ENCODE measurements at places on chromosomes 2 and 18. TPM values are rescaled to one million over a fixed set of nuclear protein-coding genes. Genes with fewer than 3 reads are reported as not detected.

GRCh38 chr18:58862851-58863538, 1.7 kb upstream of the ZNF532 start:
- DNase-seq = no peak

GRCh38 chr2:148654435-148654834, 9.9 kb downstream of the EPC2 start:
- no peak for DNase-seq

DNA sequence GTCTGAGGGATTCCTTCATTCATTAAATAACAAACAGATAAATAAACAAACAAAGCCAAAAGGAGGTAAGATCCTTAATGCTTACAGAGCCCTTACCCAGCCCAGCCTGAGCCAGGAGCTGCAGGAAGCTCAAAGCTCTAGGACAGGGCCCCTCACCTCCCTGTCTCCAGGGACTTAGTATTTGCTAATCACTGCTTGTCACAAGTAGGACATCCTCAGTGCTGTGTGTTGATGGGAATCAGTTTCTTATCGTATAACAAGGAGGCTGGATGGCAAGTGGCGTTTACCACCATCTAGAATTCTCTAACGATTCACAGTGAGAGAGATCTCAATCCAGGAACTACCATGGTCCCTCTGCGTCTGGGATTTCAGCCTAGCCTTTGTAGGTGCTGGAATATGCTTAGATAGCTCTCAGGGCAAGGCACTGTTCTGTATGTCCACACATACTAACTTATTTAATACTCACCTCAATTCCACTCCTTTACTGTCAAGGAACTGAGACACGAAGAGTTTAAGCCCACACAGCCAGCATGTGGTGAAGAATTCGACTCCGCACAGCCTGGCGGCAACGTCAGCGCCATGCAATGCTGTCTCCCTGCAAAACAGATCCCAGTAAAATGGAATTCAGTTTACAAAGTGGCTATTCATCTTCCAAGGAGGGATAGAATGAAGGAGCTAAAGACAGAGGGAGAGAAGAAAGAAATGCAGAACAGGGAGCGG, 164.8 kb downstream of the MYCN start:
- DNase-seq = no peak

DNA sequence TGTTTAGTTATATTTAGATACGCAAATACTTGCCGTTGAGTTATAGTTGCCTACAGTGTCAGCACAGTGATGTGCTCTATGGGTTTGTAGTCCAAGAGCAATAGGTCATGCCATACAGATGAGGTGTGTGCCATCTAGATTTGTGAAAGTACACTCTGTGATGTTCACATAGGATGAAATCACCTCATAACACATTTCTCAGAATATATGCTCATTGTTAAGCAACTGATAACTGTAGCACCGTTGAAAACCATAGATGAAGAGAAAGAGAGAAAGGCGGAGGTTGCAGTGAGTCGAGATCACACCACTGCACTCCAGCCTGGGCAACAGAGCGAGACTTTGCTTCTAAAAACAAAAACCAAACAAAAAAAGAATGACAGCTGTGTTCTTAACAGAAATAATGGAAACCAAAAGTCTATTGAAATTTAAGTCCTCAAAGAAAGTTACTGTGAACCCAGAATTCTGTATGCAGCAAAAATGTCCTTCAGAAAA, 9.5 kb downstream of the DGKD start:
- no peak for DNase-seq

DNA sequence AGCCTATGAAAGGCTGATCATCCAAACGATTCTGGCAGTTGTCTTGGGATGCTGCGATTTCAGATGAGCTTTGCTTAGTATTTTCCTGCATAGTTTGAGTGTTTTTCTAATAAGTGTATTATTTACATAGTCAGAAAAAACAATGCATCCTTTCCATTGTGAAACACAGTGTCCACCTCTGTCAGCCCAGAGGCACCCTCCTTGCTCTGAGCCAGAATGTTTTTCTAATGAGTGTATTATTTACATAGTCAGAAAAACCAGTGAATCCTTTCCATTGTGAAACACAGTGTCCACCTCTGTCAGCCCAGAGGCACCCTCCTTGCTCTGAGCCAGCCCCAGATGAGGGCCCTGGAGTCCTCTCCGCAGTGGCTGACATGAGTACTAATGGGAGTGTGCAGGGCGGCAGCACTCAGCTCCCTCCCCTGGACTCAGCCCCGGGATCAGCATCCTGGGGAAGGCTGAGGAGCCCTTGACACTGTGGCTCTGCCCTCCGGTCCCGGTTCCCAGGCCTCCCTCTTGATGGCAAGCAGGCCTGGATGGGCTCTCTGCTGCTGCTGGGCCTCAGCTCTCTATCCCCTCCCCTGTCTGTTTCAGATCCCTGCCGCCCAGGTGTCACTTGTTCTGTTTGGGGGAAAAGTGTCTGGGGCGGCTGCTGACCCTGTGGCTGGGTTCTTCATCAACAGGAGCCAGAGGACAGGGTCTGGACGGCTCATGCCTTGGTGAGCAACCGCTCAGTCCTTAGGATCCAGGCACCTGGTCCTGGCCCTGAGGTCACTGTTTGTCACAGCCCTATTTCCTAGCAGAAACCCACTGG, 5.9 kb downstream of the MFSD2B start:
- DNase-seq = no peak

DNA sequence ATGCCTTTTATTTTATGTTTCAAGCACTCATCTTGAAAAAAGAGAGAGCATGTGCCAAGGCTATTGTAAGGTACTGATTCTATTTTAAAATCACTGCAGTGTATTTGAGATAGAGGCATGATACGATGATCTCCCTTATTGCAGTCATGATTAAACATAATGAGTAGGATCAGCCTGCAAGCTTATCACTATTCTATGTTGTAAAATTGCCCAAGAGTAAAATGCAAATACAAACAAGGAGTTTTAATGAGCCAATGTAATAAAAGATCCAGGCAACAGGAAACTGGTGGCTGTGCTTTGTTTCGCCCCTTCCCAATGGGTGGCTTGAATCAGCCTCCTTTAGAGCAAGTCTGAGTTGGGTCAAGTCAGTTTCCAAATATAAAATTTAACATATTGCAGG, 116.4 kb upstream of the RBMS1 start:
- DNase-seq = no peak

DNA sequence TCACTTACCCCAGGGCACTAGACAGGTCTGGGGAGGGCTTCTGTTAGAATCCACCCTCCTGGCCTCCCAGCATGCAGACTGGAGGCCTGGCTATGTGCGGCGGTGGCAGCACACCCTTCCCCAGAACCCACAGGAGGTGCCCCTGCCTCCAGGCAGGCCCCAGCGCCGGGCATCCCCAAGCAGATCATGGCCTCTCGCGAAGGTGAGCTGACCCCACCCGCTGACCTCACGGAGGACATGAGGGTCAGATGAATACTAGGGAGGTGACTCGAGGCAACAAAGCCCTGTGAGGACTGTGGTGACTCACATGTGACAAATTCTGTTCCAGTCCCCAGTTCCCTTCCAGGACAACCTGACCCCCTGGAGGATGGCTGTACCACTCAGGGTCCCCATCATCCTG, 1.9 kb downstream of the MAB21L4 start:
- DNase-seq = no peak

DNA sequence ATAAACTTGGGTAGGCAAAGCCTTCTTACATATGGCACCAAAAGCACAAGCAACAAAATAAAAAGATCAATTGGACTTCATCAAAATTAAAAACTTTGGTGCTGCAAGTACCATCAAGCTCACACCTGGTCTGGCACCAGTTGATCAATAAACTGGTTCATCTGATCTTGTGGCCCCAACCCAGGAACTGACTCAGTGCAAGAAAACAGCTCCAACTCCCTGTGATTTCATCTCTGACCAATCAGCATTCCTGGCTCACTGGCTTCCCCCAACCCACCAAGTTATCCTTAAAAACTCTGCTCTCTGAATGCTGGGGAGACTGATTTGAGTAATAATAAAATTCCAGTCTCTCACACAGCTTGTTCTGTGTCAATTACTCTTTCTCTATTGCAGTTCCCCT, 8.4 kb downstream of the EPG5 start:
- DNase-seq = no peak

- no peak for DNase-seq
Measured at GRCh38 chr2:169259402-169259801, 102.9 kb downstream of the LRP2 start.

DNA sequence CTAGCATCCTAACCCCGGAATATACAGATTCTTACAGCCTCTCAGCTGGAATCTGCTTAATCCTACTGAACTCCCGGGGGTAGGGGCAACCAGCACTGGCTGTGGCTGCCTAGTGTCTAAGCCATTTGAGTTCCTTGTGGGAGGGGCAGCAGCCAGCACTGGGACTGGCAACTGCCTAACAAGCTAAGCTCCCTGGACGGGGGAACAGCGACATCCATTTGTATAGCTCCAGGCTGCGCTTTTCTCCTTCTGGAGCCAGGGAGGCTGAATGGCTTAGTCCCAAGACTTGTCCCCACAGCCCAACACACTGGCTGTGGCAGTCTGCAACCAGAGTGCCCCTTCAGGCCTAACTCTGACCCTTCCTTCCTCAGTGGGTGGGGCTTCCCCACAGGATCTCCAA, 787.2 kb downstream of the METTL4 start:
- DNase-seq = no peak

DNA sequence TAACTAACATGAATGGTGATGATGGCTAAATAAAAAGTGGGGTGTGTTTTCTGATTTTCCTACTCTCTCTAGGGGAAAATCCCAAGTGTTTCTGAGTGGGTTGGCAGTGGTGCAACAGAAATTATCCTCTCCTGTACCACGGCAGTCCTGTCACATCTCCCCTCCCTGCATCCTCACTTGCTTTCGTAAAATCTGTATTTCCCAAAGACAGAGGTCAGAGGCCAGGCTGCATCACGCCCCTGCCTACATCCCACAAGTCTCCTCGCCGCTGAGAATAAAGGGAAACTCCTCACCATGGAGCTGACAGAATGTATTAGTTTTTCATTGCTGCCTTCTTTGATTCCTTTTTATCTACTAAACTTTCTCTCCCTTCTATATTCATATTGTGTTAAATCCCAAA, 13.1 kb downstream of the FBLN7 start:
- no peak for DNase-seq

GRCh38 chr2:177604271-177605065, 211.9 kb downstream of the AGPS start:
- no peak for DNase-seq

- no peak for DNase-seq
Measured at GRCh38 chr18:68234131-68234530, 480.8 kb downstream of the TMX3 start.

DNA sequence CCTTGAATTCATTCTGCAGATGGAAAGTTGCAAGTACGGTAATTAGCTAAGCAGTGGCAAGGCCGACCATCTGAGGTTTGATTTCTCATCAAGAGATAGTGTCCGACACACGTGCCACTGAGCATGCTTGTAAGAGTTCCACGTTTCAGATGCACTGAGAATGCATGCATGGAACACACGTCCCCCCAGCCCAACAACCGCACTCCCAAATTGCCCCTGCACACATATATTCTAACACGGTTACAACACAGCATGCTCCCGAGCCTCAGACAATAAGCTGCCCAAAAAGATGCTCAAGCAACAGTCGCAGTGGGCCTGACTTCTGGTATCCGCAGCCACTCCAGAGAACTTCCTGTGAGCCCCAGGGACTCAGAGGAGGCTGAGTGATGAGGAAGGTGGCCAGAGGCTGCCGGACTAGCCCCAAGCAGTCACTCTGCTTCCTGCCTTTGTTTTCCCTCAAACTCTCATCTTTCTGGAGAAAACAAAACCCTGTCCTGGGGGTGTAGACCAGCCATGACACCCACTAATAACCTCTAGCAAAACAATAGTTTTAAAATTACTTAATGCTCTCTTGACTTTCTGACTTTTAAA, 204.0 kb downstream of the TGIF1 start:
- no peak for DNase-seq

DNA sequence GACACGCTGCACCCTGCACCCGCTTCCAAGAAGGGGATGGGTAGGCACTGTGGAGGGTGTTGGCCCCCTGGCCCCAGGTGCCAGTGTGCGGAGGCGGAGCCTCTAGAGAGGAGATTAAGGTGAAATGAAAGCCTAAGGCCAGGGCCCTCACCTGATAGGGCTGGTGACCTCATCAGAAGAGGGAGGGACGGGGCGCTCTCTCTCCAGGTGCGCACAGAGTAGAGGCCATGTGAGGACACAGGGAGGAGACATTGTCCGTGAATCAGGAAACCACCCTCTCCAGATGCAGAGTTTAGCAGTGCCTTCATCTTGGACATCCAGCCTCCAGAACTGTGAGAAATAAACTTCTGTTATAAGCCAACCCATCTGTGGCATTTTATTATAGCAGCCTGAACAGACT, 62.3 kb downstream of the PSMG2 start:
- DNase-seq = no peak

DNA sequence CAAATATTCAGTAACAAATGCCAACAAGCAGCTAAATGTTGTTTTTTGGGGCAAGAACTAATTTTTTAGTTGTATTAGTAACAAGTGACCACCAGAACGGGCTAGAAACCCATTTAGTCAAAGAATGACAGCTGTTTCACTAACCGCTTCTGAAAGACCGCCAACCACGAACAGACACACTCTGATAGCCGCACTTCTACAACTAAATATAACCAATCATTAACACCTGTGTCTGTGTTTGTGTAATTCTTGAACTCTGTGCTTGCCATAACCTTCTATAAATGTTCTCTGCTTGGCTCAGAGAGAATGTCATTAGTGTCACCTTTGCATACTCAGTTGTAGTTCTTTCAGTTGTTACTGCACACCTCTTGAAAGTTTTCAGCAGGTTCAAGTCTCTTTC, 526.3 kb upstream of the LRRTM1 start:
- no peak for DNase-seq

Gene AAK1
- 83.4 TPM for total RNA-seq

Gene DSG1
- total RNA-seq = 0.89 TPM

Gene MXD1
- 13.7 TPM for total RNA-seq

Gene RNF125
- 6.1 TPM for total RNA-seq

Gene SCLY
- 29.1 TPM for total RNA-seq

Data from mucosa of gallbladder (tissue), 1 donor.